ENCODE measurements at places on chromosomes 4 and X.

DNA sequence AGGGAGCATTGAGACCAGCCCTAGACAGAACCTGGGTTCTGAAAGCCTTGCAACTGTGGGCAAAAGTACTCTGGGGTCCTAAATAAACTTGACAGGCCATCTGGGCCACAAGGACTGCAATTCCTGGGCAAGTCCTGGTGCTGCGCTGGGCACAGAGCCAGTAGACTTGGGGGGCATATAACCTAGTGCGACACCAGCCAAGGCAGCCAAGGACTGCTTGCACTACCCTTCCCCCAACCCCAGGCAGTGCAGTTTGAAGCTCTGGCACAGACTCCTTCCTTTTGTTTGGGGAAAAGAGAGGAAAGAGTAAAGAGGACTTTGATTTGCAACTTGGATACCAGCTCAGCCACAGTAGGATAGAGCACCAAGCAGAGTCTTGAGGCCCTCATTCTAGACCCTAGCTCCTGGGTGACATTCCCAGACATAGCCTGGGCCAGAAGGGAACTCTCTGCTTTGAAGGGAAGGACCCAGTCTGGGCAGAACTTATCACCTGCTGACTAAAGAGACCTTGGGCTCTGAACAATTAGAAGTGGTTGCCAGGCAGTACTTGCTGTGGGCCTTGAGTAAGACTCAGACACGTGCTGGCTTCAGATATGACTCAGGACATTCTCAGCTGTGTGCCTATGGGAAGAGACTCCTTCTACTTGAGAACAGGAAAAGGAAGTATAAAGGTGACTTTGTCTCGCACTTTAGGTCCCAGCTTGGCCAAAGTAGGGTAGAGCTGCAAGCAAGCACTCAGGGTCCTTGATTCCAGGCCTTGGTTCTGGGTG, 522.8 kb downstream of the GLUD2 start:
- no peak for DNase-seq

DNA sequence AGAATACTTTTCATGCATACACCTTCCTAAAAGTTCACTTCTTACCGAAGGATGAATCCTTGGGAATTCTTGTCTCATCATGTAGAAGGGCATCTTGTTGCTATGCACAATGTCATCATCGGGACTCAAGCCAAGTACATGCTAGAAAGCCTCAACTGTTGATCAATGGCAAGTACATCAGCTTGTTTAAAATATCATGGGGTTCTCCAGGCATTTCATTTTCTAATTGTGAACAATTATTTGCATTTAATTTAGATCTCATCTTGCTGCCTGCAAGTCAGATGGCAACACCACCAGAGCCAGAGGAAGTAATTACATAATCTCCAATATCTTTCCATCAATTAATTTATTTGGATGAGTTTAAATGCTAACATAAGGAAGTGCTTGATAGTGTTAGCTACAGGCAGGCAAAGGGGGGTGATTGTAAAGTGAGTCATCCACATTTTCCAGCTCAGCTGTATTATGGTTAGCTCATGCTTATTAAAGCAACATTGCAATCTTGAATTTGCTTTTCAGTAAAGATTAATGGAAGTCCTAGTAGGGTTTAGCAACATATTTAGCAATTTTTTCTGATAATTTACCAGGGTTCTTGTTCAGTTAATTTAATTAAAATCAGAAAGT, 356.5 kb downstream of the CBLL2 start:
- DNase-seq = no peak

DNA sequence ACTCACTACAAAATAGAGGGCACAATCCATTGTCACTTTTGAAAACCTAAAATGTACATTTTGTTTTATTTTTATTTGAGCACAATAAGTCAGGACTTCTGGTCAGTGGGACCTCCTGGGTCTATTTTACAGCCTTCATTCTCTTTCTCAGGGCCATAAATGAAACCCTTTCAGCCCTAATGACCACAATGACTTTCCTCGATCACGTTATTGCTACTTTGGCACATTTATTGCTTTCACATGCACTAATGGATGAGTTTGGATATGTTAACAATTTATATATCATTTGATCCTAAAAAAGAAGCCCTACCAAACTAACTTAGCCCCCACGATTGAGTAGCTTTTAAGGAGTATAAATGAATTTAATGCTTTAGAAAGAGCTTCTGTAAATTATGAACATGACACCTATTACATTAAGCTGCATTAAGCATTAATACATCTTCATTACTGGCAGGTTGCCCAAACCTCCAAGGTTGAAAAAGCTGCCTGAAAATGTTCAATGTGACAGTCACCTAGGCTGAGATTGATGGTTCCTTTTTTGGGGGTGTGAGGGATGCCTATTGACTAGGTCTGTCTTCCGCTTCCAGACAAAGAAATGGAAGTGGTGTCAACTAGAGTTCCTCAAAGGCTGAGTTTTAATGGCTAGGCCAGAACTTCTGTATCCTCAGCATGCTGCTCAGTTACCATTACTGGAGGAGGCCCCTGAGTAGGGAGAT, 296.4 kb downstream of the GPAT3 start:
- no peak for DNase-seq

- no peak for DNase-seq
Observed at GRCh38 chr4:99763635-99764101, 53.0 kb upstream of the DAPP1 start.

GRCh38 chr4:16023776-16024408, 59.9 kb downstream of the PROM1 start:
- DNase-seq = no peak
